Activated naive CD4-positive, alpha-beta T cell treated with anti-CD3 and anti-CD28 coated beads, Interleukin-2, amount 50 U/mL, for 72 hours (primary cell): ENCODE measurements at places on chromosomes 4 and X. TPM values are rescaled to one million over a fixed set of nuclear protein-coding genes. Genes with fewer than 3 reads are reported as not detected.

GRCh38 chr4:144316869-144317268 lies 176.4 kb upstream of the GYPA start:
- DNase-seq, result no peak

The RTL3 gene
- total RNA-seq, result not detected

The MAP7D2 gene
- 0.25 TPM for total RNA-seq

- no peak for DNase-seq
These were observed 35.8 kb upstream of the LEF1 start for GRCh38 chr4:108204518-108204917.
